ENCODE measurements at places on chromosomes 7 and 10.

- DNase-seq = no peak
These were observed 301.9 kb upstream of the GALNT17 start for GRCh38 chr7:70830060-70830395.

GRCh38 chr10:77533146-77533886, 104.3 kb downstream of the KCNMA1 start:
- DNase-seq = no peak

- DNase-seq = no peak
These were observed 32.7 kb upstream of the RASGEF1A start for GRCh38 chr10:43299579-43299978.

DNA sequence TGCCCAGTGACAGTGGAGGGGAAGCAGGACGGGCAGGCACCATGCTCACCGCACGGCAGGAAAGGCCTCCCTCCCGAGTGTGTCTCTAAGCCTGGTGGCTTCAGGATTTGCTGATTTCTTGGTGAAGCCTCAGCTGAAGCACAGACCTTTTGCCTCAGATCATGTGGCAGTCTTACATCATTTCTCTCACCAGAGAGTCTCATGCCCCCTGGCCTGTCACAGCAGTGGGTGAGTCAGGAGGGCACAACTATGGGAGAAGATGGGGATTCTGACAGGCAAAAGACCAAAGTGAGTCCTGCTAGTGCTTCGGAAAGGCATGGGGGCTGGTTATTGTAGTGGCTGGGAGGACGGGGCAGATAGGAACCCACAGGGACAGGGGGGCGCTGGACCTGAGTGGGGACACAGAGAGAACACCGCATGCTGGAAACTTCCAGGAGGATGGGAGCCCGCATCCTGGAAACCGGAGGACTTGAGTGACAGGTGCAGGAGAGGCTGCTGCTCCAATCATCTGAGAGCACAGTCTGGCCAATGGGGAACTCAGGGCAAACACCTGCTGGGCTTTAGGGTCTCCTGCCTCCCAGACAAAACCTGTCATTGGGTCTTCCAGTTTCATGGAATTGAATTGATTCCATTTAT, 166.8 kb downstream of the ADARB2 start:
- DNase-seq = peak; percentile 3

DNA sequence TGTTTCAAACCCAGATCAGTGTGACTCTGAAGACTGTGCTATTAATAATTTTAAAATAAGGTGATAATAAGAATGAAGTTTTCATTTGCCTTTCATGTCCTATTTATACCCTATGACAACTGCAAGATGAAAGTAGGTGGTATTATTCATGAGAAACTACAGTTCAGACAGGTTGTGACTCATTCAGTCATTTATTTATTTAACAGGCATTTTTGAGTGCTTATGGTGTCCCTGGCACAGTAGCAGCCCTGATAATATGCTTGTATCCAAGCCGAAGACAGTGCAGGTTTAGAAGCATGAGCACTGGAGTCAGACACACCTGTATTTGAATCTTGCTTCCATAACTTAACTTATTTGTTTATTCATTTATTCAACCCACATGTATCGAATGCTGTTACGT, 87.1 kb downstream of the FZD1 start:
- DNase-seq = no peak

DNA sequence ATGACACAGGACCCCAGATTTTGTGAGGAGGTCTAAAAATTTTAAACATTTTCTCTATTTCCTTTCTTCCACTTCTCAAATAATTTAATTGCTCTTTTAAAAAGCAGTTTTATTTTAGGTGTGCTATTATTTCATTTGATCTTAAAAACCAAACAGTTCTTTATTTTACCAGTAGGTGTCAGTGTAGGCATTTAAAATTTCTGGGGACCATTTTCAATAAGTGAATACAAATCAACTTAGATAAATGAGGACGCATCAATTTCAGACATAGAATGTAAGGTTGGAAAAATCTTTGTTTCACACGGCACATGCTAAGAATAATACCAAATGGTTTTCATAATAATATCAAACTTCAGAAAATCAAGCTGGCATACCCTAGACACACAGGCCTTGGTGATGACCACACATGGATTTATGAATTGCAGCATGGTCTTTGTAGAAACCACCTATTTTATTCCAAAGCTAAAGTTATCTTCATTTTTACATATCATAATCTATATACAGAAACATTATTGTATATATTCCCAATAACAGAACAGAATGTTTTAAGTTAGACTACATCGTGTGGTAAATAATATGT, 127.6 kb upstream of the SLC26A5 start:
- DNase-seq = no peak

- DNase-seq = no peak
These were observed 666.1 kb upstream of the FOXK1 start for GRCh38 chr7:4015996-4016395.

- no peak for DNase-seq
These were observed 206.9 kb downstream of the PTEN start for GRCh38 chr10:88070080-88070880.

- DNase-seq = no peak
These were observed 16.7 kb upstream of the FGL2 start for GRCh38 chr7:77216181-77216845.

DNA sequence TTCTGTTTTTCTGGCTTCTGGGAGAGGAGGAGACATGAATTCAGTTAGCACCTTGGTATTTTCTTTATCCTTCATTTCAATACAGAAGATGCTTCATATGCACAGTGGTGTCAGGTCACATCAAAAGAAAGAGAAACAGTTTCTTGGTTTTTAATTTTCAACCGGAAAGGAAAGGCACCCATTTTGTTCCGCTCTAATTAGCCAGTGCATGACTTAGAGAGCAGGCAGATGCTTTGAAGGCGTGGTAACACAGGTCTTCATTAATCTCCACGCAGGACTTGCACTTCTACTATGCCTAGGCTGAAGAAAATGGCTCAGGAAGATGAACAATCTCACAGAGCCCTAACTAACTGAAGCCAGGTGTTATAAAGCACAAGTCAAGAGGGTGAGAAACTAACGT, 70.4 kb upstream of the ATRNL1 start:
- DNase-seq = no peak

DNA sequence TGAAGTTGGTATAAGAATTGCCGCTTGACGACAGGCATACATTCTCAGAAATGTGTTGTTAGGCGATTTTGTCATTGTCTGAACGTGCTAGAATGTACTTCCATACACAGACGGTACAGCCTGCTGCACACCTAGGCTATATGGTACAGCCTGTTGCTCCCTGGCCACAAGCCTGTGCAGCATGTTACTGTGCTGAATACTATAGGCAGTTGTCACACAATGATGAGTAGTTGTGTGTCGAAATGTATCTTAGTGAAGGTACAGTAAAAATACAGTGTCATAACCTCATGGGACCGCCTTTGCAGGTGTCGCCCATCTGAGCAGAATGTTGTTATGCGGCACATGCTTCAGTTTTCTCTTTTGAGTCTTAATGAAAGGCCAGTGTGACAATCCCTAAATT, 66.5 kb downstream of the SHH start:
- DNase-seq = no peak

GRCh38 chr7:111796671-111797070, 234.4 kb upstream of the IMMP2L start:
- no peak for DNase-seq

- DNase-seq = no peak
These were observed 199.0 kb downstream of the GPR37 start for GRCh38 chr7:124566583-124566982.

DNA sequence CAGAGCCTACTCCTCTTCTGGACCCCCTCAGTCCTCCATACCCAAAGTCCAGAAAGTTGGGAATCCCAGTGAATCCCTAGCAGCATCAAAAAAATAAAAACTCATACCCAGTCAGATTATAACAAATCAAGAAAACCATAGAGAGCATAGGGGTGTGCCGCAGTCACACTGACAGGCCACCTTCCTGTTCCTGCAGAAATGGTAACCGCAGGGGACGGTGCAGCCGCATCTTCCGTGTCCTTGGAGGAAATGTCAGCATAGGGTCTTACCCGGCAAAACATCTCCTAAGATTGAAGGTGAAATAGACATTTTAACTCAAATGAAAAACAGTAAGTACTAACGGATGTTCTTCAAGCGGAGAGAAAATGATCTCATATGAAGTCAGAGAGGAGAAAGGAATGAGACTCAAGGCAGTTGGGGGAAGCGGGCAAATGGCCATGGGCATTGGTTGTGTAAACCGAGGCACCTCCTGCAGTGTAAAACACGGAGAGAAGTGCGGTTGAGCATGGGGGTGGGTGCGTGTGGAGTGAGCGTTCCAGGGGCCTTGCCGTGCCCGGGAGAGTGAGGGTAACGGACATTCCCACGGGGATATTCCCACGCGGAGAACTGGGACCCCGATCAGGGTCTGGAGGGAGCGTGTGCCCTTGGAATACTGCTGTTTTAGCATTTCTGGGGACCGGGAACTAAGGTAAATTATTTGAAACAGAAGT, 110.8 kb downstream of the NKX6-2 start:
- peak; percentile 1 for DNase-seq

GRCh38 chr7:145902123-145902522, 214.5 kb upstream of the CNTNAP2 start:
- DNase-seq = no peak

- DNase-seq = no peak
These were observed 314.9 kb upstream of the SEMA3A start for GRCh38 chr7:84509522-84509921.

GRCh38 chr10:12191715-12192114, 4.0 kb downstream of the NUDT5 start:
- DNase-seq = no peak

- no peak for DNase-seq
These were observed 4.8 kb downstream of the CALML5 start for GRCh38 chr10:5494611-5495010.

GRCh38 chr10:49844775-49845595, 82.9 kb upstream of the OGDHL start:
- DNase-seq = no peak

- no peak for DNase-seq
These were observed 87.8 kb downstream of the CCSER2 start for GRCh38 chr10:84416245-84416555.

GRCh38 chr10:17171141-17171641, 30.3 kb downstream of the TRDMT1 start:
- DNase-seq = no peak

- DNase-seq = no peak
These were observed 127.6 kb downstream of the OAT start for GRCh38 chr10:124291001-124291701.

GRCh38 chr7:50687575-50688225, 95.0 kb downstream of the GRB10 start:
- DNase-seq = no peak

DNA sequence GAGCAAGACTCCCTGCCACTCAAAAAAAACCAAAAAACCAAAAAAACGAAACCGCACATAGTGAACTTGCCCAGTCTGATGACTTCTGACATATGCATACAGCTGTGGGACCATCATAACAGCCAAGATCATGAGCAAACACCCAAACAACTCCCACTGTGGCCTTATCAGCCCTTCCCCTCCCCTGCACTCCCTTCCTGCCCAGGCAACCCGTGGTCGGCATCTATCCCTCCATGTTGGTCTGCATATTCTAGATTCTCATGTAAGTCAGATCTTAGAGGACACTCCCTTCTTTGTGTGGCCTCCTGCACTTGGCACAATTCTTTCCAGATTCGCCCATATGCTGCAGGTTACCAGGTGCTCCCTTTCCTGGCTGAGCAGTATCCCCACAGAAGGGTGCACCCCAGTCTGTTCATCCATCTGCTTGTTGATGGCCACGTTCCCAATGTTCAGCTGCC, 72.8 kb downstream of the GNA12 start:
- no peak for DNase-seq

DNA sequence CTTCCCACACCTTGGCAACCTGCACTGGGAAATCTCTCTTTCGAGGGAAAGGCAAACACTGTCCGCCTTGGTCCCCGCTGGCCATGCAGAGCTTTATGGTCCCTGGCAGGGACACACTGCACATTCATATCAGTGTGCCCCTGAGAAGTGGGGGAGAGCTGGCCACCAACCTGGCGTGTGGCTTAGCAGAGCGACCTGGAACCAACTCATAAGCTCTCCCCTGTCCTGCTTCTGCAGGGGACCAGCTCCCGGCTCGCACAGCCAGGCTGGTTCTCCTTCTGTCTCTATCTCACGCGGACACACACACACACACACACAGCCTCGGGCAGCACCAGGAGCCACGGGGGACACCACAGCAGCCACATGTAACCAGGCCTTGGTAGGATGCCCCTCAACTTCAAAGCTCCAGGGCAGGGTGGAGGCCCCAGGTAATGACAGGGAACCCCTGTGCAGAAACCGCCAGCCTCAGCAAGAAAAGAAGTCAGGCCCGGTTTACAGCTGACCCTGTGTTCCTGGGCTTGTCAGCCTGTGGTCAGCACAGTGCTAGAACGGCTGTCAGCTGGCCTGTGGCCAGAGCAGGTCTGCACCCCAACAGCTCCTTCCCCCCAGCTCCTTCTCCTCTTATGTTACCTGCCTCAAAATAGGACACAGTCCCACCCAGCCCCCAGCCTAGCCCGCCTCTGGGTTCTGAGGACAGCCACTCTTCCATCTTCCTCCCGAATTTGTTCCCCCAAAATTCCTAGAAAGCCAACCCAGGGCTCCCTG, 69.3 kb downstream of the OAT start:
- DNase-seq = no peak

- no peak for DNase-seq
These were observed 170.5 kb upstream of the SVIL start for GRCh38 chr10:29805134-29805723.

DNA sequence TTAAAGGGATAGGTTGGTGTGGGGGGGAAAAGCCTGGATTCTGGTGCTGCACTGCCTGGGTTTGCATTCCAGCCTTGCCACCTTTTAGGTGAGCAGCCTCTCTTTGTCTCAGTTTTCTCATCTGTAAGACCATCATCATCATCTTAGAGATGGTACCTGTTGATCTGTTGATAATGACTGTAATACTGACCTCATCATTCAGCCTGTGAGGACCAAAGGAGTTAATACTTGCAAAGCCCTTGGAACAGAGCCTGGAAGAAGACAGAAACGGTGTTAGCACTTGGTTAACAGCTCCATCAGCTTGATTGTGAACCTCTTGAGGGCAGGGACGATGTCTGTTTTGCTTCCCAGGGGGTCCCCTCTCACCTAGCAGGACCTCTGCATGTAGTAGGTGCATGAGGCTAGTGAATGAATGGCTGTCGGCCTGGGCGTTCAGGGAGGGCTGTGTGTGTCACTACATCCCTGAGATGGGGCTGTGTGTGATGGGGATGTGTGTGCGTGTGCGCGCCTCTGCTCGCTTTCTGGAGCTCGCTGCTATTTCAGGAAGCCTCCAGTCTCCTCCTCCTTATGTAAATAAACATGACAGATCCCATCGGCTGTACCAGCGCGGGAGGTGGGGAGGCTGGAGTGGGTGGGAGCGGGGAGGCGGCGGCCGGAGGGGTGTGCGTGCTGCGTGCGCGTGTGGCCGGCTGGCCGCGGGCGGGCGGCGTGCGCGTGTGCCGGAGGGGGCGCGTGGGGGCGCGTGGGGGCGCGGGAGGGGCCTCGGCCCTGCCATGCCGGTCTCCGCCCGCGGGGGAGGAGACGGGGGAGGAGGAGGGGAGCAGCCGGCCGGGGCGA, 61.2 kb downstream of the NEURL1 start:
- peak; percentile 41 for DNase-seq
